ENCODE measurements at places on chromosomes 4 and X.

DNA sequence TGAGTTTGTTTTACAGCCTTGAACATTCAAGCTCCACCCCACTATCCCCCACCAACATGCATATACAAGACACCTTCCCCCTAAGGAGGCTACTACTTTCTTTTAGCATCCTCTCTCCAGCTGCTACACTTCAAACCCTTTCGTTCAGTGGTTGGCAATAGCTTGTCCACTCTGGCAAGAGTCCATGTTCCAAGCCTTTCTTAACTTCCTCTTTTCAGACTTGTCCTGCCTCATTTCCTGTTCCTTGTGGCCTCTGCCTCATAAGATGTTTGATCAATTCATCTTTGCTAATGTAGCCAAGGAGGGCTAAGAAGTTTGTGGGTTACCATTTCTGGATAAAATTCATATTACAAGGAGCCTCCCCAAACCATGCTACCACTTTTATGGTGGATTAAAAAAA, 20.8 kb upstream of the ZCCHC12 start:
- DNase-seq: peak; percentile 15

GRCh38 chr4:10977534-10977933, 293.0 kb upstream of the CLNK start:
- no peak for DNase-seq

GRCh38 chr4:62226082-62226481, 1026.0 kb downstream of the ADGRL3 start:
- DNase-seq: no peak

DNA sequence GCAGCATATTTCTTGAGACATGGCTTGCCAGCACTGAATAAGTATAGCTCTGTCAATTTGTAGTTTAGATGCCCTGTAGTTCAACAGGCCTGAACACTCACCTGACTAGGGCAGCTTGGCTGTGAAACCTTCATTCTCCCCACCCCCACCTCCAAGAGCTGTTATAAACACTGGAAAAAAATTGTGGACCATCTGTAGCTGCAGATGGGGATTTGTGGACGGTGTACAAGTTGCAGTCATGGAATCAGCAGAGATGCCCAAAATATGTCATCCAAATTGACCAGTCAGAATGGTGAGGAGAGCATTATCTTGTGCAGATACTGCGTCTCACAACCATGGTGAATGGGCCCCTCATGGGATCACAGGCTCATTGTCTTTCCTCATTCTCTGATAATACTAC, 76.2 kb upstream of the PAQR3 start:
- no peak for DNase-seq

GRCh38 chr4:176850436-176850835, 57.7 kb upstream of the VEGFC start:
- no peak for DNase-seq

DNA sequence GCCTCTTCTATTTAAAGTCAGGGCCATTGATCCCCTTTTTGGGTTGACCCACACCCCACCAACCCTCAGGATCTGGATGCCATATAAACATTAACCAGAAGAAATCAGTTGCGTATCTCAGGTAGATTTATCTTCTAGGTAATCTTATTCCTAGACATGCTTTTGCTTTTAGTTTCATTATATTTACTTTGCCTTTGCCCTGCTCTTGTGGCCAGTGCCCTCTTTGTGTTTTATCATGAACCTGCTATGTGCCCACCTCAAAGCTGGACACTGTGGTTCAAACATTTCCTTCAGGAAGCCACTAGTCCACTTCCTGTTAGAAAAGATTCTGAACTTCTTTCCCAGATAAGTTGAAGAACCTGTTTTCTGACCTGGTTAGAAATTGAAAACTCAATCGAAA, 117.4 kb upstream of the EDNRA start:
- DNase-seq: no peak

GRCh38 chrX:67524950-67525691, 18.7 kb upstream of the AR start:
- no peak for DNase-seq

DNA sequence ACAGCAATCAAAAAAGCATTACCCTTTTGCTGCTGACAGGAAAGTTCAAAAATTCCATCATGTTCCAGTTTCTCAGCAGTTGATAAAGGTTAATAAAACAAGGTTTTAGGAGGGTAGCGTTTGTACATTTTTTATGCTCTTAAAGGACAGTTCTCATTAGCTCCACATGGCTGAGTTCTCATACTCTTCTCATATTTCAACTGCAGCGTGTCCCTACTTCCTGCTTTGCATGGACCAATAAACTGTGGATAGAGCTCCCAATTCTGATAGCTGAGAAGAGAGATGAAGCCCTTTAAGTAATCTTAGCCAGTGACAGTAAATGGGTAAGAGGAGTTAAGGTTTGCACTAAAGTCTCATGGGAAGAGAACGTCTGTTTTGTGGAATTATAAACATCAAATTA, 53.5 kb downstream of the SPANXA2 start:
- DNase-seq: no peak

GRCh38 chr4:143356493-143356892, 19.8 kb downstream of the GAB1 start:
- no peak for DNase-seq

GRCh38 chr4:187302457-187303150, 578.9 kb upstream of the FAT1 start:
- DNase-seq: no peak

DNA sequence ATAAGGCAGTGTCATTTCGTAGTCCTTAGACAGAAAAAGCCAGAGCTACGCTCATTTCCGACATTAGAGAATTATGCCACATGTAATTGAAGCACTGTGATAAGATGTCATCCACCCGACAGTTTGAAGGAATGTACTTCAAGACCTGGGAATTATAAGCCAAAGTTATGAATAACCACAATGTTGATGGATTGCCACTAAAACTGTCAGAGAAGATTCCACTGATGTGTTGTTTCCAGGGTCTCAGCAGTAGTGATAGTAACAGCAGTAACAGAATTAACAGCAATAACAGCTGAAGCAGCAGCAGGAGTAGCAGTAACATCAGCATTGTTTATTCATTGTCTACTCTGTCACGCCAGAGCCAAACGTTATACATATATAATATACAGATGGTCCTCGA, 24.7 kb downstream of the RAB33A start:
- DNase-seq: no peak

- peak; percentile 2 for DNase-seq
Observed at GRCh38 chrX:65871671-65872311, 168.1 kb downstream of the VSIG4 start.

DNA sequence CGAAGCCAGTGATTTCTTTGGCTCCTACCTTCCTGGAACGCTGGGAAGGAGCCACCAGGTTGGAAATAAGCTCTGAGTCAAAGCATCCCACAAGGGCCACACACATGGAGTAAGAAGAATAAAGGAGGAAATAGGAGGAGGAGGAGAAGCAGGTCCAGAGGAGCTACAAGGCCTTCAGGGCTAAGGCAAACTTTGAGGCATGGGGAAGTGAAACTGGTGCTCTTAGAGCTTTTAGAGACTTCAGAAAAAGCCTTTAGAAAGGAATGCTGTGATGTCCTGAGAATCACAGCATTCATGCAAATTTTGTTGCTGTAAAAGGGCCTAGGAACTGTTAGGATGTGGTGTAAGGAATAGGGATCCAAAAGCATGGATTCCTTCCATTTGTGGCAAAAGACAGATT, 135.9 kb upstream of the ARHGEF9 start:
- DNase-seq: no peak

DNA sequence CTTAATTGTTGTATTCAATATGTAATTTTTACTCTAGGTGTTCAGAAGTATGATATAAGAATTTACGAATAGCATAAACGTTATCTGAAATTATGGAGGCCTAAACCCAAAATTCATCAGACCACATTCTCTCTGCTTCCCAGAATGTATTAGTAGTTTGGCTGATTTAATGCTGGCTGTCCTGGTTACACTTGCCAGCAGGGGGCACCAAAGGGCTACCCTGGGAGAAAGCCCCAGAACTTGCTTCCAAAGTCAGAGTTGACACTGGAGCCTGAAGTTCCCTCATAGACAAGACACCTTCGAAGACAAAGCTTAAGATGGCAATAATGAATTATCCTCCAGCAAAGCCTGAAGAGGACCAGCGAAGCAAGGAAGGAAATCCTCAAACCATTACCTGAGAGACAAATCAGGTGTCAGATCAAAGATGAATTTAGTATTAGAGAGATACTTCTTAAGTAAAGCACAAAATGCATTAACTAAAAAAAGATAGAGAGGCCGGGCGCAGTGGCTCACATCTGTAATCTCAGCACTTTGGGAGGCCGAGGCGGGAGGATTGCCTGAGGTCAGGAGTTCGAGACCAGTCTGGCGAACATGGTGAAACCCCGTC, 11.3 kb upstream of the ANOS1 start:
- DNase-seq: peak; percentile 45

- DNase-seq: no peak
Observed at GRCh38 chr4:91989914-91990313, 313.9 kb upstream of the GRID2 start.

DNA sequence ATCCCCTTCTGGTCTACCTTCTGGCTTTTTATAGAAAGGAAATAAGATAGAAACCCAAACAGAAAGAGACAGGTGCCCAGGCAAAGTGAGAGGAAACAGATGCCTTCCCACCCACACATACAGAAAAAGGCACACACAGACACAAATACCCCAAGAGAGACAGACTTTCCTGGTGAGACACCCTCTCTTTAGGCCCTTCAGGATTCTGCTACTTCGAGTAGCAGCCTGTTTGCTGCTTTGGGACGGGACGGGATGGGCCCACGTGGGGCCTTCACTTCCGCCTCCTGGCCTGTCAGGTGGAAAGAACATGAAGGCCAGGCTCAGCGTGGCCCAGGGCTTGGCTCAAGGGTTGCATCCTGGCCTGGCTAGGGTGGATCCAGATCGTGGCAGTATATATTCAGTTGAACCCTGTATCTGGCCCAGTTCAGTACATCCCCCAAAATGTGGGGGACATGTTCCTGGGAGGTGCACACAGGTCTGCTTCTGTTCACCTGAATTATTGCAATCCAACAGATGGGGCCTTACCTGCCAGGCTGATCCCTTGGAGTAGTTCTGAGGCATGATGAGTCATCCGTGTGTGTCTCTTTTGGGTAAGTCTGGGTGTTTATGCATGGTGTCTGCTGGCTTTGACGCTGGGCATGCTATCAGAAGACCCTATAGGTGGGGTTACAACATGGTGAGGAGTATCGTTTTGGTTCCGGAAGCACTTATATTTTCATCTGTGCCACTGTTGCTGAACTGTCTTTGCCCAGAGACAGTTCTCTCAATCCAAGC, 2.4 kb downstream of the ZNF275 start:
- DNase-seq: no peak

- peak; percentile 40 for DNase-seq
Observed at GRCh38 chrX:116317409-116317808, 119.0 kb upstream of the SLC6A14 start.

DNA sequence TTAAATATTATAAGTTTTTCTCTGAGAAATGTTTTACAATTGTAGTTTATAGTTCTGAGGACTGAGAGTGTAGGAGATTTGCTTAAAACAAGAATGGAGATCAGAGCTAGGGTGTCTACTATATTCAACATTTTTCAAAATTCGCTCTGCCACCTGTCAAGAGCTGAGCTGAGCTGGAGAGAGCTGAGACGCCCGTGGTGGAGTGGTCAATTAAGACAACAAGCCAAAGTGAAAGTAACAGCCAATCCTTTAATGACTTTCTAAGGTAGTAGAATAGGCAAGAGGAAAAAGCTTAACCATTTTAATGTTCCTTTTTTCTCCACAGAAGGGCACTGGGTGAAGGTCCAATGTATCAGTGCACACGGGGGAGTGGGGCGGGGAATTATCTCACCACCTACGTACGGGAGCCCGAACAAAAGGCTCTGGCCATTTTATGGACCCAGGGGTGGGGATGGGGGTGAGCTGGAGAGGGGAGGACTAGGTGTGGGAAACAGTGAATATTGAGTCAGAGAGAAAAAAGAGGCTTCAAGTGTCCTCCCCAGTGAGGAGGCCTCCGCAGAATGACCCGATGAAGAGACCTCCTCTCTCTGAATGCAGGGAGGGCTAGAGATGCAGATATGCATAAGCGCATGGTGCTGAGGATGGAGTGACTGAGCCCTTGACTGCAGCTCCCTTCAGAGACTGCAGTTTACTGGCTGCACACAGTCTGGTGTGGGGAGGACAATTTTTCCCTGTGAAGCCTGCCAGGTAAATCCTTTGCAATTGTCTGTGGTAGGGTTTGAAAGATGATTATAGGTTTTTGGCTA, 60.8 kb downstream of the SPCS3 start:
- no peak for DNase-seq

- DNase-seq: no peak
Observed at GRCh38 chr4:99879458-99879857, 14.8 kb downstream of the LAMTOR3 start.

GRCh38 chr4:189773909-189774308, 166.8 kb upstream of the FRG1 start:
- no peak for DNase-seq

DNA sequence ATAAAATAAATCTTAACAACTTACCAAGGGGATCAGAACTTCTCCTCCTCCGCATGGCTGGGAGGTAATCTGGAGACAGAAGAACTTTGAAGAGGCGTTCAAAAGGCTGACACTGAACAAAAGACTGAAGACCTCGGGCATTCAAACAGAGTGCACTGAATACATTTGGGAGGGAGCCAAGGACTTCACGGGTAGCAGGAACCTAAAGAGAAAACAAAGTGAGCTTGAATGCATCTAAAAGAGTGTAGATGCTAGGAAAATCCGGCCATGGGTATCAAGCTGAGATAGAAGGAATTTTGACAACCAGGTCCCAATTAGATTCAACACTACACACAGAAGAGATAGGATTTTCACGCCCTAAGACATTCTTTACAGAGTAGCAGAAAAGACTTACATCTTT, 69.6 kb downstream of the HUWE1 start:
- no peak for DNase-seq

- no peak for DNase-seq
Observed at GRCh38 chrX:97096385-97096784, 212.7 kb downstream of the RPA4 start.

DNA sequence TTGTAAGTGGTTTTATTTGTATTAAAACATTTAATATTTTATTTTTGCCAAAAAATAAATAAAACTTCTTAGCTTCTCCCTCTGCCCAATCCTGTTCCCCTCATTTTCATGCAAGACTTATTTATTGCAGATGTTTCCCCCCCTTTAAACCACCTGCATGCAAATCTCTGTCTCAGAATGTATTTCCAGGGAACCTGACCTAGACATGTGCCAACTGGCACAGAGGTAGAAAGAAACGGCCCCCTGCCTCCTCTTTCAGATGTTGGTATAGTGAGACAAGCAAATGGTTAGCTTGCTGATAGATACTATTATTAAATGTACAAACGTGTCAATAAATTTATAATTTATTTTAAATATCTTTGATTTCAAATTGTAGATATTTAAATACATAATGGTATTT, 47.1 kb downstream of the KLF3 start:
- no peak for DNase-seq

Measured in head of caudate nucleus (tissue), 42 donors.